Activated CD8-positive, alpha-beta memory T cell treated with anti-CD3 and anti-CD28 coated beads for 4 hours (primary cell): ENCODE measurements at places on chromosomes 13 and 19.

DNA sequence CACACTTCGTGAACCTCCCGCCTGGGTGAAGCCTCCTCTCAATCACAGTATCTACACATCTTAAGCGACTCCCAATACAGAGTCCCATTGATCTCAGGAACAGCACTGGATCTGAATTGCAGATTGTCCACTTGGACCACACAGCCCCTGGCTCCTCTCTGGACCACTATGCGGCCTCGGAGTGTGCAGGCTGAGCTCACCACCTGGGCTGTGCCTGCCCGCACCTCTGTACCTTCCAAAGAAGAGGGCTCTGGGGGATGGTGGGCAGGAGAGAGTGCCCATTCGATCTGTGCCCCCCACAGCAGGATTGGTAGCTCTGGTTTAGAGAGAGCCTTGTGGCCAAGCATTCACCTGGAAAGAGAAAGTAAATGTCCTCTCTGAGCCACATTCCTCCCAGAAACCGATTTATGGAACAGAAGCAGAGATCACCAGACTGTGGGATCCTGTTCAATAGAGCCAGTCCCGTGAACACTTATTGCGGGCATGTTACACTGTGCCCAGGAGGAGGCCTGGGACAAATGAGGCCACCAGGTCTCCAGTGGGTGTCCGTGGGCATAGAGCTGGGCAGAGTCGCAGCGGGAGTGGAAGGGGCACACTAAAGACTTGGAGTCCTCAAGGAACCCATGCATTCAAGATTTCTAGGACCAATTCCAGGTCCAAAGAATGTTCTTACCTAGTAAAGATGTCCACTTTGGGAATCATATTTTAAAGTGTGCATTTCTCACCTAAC is 141.6 kb upstream of the SOX1 start:
- DNase-seq = no peak

GRCh38 chr13:99663185-99663825 is 162.0 kb downstream of the TM9SF2 start:
- no peak for DNase-seq

DNA sequence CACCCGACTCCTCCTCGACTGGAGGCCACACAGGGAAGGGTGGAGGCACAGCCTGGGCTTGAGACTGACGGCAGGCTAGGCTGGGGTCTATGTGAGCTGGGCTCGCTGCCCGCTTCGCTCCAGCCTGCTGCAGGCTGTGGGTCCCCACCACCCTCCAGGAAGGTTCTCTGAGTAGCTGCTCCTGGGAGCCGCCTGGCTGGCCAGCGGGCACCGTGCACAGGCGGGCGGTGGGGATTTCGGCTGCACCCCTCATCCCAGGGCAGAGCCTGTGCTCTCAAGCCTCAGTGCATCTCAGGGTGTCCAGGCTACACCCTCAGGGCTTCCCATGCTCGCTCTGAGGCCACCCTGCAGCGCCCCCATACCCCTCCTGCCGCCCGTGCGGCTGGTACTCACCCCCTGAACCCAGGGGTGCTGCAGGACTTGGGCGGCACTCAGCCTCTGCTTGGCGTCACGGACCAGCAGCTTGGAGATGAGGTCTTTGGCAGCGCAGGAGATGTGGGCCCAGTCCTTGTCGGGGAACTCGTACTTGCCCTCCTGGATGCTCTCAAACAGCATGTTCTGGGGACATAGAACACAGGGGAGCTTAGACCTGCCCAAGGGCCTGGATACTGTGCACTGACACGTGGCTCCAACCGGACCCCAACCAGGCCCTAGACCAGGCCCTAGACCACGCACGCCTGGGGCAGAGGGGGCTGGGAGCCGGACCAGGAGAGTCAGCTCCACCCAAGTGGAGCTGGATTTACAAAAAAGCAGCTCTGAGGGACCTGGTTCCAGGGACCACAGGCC is 10.2 kb downstream of the MKNK2 start:
- DNase-seq = no peak

- DNase-seq = no peak
These were observed 246.9 kb downstream of the DCLK1 start for GRCh38 chr13:35884211-35884760.

- DNase-seq = no peak
These were observed 63.2 kb downstream of the CCDC70 start for GRCh38 chr13:51924756-51925544.

DNA sequence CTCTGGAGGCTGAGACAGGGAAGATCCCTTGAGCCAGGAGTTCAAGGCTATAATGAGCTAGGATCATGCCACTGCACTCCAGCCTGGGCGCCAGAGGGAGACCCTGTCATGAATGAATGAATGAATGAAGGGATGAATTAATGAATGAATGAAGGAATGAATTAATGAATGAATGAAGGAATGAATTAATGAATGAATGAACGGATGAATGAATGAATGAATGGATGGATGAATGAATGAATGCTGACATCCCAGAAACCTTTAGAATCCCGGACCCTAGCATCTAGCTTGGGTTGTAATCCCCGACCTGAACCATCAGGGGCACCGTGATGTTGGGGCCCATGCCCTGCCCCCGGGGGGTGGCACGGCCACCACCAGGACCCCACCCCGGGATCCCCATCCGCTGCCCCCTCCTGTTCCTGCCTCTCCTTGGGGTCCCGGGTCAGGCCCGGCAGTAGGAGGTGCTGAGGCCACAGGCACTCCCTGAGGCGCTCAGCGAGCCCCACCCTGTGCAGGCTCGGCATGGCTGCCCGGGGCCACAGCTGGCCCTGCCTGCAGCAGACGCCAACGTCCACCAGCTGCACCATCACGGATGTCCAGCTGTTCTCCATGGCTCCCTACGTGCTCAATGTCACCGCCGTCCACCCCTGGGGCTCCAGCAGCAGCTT is 3.4 kb downstream of the EBI3 start:
- no peak for DNase-seq

- DNase-seq = no peak
These were observed 27.1 kb downstream of the TSSK6 start for GRCh38 chr19:19487950-19488874.

GRCh38 chr19:11203194-11204075 is 6.1 kb upstream of the KANK2 start:
- no peak for DNase-seq

DNA sequence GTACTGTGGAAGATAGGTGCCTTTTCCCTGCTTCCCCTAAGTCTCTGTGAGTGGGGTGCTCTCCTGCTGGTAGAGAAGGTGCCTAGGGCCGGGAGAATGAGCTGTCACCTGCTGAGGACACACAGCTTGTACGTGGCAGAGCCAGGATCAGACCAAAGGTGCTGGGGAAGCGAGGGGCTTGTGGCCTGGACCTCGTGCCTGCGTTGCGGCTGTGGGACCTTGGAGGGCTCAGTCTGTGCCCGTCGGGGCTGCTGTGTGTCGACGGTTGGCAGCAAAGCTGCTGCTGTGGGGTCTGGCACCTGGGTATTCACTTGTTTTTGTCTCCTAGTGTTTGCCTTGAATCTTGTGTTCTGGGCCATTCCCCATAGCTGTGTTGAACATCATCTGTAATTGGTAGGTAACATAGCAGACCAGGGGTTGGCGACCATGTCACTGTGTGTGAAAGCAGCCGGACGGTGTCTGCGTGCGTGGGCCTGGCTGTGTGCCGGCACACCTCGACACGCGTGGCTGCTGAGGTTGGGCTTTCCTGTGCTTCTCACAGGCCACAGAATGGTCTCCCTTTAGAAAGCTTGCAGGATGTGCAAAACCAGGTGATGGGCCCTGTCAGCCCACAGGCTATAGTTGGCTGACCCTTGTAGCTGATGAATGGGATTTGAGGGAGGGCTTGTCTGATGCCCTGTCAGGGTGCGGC is 9.2 kb downstream of the U2AF2 start:
- DNase-seq = no peak

DNA sequence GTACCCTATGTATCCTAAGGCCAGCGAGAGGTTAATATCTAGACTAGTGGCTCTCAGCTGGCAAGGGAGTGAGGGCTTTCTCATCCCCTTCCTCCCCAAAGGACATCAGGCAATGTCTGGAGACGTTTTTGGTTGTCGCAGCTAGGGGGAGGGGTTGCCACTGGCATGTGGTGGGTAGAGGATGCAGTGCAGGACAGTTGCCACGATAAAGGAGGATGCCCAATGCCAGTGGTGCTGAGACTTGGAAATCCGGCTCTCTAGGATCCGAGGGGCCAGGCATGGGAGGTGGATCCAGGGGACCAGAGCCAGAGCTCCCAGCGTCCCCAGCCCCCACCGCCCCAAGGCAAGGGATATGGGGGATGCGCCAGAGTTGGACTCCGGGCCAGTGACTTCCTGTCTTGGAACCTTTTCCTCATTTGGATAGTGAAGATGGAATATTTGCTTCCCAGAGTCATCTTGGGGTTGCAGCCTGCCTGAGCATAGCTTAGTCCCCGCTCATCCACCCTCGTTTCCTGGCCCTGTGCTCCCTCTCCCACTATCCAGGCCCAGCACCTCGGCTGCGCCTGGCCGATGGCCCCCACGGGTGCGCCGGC is 4.9 kb downstream of the SSC5D start:
- DNase-seq = no peak

- DNase-seq = no peak
These were observed 126.3 kb upstream of the SLC7A1 start for GRCh38 chr13:29721766-29722165.

GRCh38 chr13:27293873-27294515 is 23.4 kb downstream of the RASL11A start:
- no peak for DNase-seq

GRCh38 chr19:48867746-48868113 is 687 bp downstream of the PLEKHA4 start:
- DNase-seq = no peak

DNA sequence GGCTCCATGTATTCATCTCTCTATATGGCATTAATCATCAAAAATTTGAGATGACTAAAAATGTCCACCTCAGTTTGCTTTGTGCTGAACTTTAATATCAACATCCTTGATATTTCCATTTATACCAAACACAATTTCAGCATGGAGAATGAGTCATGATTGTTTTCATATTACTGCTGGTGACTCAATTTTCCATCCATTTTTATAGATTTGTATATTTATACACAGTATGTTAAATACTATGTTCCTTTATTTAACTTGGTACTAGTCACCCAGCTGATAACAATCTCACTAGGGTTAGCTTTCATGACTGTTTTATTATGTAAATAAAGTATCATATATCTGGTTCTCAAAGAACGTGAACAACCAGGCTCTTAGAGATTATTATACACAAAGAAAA is 1255.1 kb downstream of the SLITRK1 start:
- DNase-seq = no peak

DNA sequence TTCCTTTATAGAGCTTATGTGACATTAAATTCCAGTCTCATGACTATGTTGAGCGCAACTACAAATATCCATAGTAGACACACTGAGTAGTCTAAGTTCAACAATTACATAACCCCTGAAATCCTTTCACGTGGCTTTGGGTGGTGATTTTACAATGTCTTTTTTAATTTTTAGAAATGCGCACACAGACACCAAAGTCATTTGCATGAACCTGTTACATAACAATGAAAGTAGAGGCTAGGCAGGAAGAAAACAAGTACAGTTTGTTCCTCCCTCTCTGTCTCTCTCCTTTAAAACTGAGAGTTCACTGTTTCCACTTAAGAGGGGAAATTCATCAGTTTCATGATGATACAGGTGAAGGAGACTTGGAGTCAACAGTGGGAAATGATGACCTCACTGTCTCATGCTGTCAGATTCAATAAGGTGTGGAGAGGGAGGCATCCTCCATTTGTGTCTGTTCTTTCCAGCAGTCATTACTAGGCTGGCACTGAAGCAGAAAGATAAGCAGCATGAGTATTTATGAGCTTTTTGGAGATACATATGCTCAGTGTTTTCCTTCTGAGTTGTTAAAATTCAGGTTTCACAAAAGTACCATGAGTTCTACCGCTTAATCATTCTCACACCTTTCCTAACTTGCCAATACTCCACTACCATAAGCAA is 201.8 kb downstream of the LHFPL6 start:
- DNase-seq = no peak

DNA sequence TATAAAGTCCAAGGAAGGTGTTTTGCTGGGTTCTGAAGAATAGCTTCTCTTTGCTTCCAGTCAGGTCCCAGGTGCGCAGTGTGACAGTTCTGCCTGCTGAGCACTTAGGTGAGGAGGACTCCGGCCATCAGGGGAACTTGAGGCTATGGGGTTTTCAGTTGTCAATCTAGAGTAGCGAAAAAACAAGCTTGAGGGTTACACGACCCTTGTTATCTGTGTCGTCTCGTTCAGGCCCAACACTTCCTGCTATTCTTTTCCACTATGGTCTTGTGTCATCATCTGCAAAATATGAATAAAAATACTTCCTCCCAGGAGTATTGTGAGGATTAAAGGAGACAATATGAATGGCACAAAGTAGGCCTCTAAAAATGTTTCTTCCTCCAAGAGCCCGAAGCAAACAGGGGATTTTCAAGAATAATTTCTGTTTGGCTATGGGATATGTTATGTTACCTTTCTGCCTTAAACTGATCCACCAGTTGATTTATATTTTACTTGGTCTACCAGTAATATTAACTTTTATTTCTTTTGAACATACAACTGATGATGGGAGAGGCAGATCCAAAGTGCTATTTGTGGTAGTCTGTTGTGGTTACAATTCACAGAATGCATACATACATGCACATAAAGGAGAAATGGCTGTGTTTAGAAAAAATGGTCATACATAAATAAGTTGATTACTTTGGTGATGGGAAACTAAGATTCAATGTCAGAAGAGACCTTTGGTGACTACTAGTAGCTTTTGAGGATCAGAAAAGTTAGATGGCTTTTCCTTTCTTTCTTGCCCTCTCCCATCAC is 40.5 kb upstream of the RCBTB2 start:
- no peak for DNase-seq

DNA sequence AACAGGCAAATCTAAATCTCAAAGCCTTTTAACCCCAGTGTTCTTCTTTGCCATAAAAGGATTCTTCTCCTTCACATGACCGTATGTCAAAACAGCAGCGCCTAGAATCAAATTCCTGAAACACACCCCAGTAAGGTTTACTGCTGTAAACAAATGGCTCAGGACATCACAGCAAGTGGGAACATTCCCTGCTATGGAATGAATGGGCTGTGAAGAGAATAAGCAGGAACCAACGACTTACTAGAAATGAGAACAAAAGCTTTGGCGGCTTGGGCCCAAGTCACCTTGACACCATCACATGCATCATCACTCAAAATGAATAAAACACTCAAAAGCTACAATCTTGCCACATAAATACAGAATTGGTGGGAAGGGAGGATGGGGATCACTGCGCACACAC is 80.4 kb upstream of the SPATA13 start:
- DNase-seq = no peak

DNA sequence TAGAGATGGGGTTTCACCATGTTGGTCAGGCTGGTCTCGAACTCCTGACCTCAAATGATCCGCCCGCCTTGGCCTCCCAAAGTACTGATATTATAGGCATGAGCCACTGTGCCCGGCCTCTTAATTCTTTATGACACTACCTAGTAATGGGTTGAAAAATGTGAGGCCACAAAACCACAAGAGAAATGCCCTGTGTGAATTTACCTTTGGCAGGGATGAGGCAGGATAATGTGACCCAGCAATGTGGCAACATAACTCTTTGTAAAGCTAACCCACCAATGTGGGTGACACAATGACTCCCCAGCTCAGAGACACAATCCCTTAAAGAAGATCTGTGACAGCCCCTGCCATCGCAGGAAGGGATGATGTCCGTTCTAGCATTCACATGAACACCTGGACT is 533.1 kb downstream of the KLF5 start:
- no peak for DNase-seq

- no peak for DNase-seq
These were observed 179.8 kb downstream of the RBM26 start for GRCh38 chr13:79226250-79226649.
